Germinal center (tissue), 1 donor: ENCODE measurements at places on chromosomes 13 and 19.

DNA sequence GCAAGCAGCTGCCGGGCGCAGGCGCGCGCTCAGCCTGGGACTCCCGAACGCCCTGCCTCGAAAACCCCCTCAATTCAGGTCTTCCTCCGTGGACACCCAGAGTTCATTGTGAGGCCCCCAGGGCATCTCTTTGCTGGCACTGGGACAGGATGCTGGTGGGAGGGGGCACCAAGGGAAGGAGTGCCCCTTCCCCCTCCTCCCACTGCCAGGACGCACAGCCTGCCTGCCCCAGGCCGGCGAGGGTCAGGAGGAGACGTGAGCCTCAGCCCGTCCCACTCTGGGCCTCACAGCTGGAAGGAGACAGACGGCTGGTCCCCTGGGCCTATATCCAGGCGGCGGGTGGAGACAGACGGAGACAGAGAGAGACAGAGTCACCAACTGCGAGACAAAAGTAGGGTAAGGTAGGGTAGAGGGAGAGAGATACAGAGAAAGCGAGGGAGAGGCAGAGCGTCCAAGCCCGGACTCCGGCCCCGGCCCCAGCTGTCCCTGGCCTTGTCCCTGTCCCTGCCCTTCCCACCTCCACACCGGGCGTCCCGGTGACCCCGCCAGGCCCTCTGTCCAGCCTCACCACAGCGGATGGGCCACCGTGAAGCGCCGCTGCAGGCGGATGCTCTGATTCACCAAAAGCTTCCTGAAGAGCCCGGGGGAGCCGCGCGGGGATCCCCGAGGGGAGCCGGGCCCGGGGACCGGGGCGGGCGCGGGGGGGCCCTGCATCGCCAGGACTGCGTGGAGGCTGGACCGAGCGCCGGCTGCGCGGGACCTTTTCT is at the start of gene PDE4C:
Gene PDE4C (minus strand): TSS at position 737 of the 767 bp plus-strand sequence. CDS start 23 bp downstream, at position 714.
- DNase-seq, result no peak

DNA sequence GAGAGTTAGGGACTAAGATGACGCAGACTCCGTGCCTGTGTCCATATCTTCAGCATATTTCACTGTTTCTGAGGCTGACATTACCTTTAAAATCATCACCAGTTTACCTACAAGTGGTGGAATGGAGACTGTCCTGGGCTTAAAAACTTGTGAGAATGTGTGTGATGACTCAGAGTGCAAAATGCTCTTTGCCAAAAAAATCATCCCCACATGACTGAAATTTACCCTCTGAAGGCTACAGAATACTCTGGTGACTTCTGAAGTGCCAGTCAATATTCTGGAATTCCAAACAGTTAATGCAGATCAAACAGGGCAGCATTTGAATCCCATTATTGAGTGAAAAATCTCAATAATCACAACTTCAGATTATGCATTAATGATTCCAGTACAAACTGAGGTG is 901.4 kb downstream of the EFNB2 start:
- DNase-seq, result no peak

- no peak for DNase-seq
Observed at GRCh38 chr13:53064731-53065130, 36.1 kb downstream of the OLFM4 start.

- DNase-seq, result no peak
Observed at GRCh38 chr13:101535192-101535746, 82.8 kb downstream of the ITGBL1 start.

- DNase-seq, result no peak
Observed at GRCh38 chr13:109281017-109281902, 505.1 kb downstream of the IRS2 start.

DNA sequence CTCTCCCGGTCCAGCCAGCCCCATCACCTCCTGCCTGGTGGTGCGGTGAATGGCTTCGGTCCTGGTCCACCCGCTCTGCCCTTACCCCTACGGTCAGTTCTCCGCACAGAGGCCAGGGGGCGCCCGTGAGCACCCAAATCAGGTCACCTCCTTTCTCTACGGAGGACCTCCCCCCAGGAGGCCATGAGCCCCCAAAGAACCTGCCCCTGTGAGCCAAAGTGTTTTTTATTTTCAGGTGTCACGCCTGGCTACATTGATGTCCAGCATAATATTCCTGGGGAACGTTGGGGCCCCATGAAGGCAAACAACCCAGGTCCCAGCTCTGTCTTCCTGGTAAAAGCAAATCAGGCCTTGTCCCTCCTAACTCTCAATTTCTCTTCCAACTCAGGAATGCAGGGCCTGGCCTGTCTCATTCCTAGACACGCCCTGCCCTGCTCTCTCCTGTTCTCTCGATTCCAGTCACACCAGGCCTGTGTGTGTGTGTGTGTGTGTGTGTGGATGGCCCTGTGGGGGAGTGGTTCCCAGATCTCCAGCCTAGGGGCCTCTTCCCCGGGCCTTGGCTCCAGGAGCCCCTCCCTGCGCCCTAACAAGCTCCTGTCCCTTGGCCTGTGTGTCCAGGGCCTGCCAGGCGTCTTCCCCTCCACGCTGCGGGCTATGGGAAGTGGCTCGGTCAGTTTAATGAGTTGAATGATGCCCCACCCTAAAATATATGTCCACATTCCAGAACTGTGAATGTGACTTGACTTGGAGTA is 9.7 kb upstream of the GIPC1 start:
- DNase-seq, result peak; percentile 82

DNA sequence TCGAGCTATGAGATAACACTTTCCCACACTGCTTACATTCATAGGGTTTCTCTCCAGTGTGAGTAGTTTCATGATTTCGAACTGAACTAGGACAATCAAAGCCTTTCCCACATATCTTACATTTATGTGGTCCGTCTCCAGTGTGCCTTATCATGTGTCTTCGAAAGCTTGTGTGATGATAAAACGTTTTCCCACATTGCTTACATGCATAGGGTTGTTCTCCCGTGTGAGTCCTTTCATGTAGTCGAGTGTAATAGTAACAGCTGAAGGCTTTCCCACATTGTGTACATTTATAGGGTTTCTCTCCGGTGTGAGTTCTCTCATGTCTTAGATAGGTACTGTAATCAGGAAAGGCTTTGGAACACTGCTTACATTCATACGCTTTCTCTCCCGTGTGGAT is 16.3 kb downstream of the ZNF823 start:
- DNase-seq, result no peak

DNA sequence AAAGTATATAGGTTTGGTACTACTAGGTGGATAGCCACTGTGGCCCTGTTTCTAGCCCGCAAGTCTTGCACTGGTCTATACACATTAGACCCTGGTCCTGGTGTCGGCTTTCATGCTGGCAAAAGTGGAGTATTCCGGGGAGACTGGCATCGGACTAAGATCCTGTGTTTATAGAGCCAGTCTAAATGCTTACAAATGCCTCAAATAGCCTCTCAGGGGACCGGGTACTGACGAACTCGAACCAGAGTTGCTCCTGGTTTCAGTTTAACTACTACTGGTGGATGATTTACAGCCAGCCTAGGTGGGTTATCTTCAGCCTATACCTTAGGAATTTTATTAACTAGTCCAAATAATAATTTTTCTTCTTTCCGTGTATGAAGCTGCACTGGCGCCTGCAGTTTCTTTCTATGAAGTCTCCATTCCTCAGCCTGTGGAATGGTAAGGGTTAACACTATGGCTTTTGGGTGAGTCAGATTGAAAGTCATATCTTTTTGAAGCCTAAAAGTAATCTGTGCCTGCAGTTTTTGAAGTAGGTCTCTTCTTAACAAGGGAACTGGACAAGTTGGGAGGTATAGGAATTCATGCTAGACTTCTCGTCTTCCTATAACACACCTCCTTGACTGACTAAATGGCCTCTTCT is 51.3 kb downstream of the OR10H4 start:
- DNase-seq, result no peak

- DNase-seq, result no peak
Observed at GRCh38 chr13:75103976-75104375, 378.0 kb downstream of the TBC1D4 start.

DNA sequence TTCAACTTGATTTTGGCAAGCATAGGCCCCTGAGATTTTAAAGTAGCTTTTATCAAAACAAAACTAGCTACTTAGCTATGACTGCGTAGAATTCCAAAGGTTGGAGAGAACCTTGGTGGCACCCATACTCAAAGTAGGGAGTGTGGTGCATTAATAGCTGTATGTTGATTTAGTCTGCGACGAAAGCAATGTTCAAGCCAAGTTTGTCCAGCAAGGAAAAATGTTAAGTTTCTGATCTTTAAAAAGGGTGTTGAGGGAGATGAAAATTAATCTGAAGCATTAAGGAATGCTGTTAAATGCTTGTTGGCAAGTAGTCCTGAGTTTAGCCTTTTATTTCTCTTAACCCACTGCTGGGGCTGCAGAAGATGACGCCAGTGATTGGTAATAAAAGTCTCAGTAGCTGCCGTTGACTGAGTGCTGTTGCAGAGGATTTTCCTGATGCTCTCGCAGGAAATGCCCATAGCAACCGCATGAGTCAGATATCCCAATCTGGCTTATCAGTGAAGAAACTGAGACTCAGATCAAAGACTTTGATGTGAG is 75.9 kb upstream of the RNF113B start:
- no peak for DNase-seq

DNA sequence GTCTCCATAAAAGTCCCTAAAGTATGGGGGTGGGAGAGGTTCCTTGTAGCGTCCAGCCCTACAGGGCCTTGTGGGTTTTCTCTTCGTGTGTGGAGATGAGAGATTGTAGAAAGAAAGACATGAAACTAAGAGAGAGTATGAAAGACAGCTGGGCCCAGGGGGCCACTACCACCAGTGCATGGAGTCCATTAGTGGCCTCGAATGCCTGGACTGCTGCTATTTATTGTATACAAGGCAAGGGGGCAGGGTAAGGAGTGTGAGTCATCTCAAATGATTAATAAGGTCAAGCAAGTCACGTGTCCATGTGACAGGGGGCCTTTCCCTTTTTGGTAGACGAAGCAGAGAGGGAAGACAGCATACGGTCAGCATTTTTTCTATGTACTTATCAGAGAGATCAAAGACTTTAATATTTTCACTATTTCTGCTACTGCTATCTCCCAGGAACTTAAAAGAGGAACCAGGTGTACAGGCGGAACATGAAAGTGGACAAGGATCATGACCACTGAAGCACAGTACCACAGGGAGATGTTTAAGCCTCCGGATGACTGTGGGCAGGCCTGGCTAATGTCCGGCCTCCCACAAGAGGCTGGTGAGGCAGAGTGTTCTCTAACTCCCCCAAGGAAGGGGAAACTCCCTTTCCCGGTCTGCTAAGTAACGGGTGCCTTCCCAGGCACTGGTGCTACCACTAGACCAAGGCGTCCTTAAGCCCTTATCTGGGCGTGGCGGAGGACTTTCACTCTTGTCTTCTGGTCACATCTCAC is 25.5 kb downstream of the FGF21 start:
- no peak for DNase-seq

GRCh38 chr13:31851216-31851615 is 111.9 kb downstream of the RXFP2 start:
- DNase-seq, result no peak

DNA sequence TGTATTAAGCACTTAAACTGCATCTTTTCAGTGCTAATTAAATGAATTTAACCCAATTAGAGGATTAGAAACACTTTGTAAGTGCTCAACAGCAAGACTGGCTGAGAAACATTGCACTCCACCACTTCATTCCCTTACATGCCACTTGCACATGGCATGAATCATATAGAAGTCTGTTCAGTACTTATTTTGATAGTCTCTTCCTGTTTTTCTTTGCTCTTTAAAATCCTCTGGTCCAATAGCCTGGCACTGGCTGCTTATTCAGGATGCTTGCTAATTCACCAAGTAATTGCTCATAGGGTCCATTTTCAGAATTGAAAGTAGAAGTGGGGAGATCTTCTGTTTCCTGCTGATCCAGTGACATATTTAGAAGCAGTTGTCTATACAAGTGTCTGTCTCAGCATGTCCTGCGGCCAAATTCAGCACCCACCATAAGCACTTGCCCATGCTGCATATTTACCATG is 900.1 kb downstream of the PCDH9 start:
- no peak for DNase-seq
